Activated CD4-positive, alpha-beta T cell treated with anti-CD3 and anti-CD28 coated beads, Interleukin-10, Interleukin-2, amounts not matched to agents 100 ng/mL and 50 ng/mL, durations not matched to agents 16 hours and 8 hours (primary cell): ENCODE measurements at places on chromosomes 12 and 14.
A peak's percentile ranks its signal among the peaks of the same experiment; 100 is the strongest.

GRCh38 chr12:23337213-23337612 is 612.3 kb downstream of the SOX5 start:
- DNase-seq: no peak

- no peak for DNase-seq
Measured at GRCh38 chr14:62800577-62800976, 244.7 kb downstream of the KCNH5 start.

- no peak for DNase-seq
Measured at GRCh38 chr12:90029317-90029716, 320.7 kb upstream of the ATP2B1 start.

GRCh38 chr12:31507966-31508365 is 83.0 kb downstream of the DENND5B start:
- no peak for DNase-seq

DNA sequence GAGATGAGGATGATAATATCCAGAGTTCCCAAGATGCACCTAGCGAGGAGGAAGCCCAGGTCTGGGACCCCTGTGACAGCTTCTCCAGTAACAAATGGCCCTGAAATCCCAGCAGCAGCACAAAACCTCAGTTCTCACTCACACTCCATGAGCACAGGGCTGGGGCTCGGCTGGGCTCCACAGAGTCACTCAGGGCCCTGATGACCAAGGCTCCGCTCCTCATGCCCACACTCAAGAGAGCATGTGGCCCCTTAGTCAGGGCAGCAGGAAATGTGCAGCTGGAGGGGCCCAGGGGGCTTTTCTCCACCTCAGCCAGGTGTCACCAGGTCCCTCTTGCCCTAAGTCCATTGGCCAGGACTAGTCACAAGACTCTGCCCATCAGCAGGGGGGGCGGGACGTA is 242.7 kb upstream of the SFSWAP start:
- DNase-seq: no peak

GRCh38 chr12:124809878-124810277 is 53.8 kb downstream of the SCARB1 start:
- DNase-seq: no peak

DNA sequence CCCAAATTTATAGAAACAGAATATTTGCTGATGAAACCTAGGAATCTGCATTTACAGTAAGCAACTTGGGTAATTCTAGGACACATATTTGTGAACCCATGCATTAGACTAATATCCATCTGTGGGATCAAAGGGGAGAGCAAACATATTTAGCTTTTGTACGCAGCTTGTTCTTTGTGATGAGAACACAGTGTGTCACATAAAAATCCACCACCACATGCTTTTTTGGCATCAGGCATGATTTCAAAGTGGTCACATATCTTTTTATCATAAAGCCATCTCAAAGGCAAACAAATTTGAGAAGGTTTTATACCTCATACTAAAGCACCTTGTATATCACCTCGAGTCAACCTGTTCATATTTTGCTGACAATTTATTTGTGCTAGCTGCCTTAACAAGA is 15.7 kb downstream of the DNAL1 start:
- no peak for DNase-seq

GRCh38 chr12:4978737-4979136 is 64.9 kb upstream of the KCNA5 start:
- DNase-seq: no peak

GRCh38 chr12:83185241-83185640 is 498.5 kb downstream of the TMTC2 start:
- no peak for DNase-seq

GRCh38 chr12:108378926-108379325 is 39.8 kb upstream of the CMKLR1 start:
- DNase-seq: no peak

DNA sequence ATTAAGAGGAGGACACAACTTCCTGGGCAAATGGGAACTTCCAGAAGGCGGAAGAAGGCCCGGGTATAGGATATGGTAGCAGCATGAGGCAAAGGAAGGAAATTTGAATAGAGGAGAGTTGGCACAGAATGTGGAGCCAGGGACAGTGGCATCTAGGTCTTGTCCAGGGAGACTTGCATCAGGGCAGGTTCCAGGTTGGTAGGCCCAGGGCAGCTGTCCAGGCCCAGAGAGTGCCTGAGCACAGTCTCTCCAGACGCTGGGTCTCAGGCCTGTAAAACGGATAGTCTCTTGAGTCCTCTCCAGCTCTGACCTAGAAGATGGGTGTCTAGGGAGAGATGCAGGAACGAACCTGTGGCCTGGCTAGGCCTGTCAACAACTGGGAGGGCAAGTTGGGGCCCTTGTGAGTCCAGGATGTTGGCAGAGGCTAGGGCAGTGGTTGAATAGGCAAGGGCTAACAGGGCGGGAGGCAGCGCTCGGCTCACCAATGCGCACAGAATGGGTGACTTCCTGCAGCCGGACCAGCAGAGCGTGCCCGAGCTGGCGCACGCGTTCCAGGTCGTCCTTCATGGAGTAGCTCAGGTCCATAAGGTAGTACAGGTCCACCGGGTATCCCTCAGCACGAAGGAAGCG is 9.9 kb downstream of the ITGB7 start:
- no peak for DNase-seq

DNA sequence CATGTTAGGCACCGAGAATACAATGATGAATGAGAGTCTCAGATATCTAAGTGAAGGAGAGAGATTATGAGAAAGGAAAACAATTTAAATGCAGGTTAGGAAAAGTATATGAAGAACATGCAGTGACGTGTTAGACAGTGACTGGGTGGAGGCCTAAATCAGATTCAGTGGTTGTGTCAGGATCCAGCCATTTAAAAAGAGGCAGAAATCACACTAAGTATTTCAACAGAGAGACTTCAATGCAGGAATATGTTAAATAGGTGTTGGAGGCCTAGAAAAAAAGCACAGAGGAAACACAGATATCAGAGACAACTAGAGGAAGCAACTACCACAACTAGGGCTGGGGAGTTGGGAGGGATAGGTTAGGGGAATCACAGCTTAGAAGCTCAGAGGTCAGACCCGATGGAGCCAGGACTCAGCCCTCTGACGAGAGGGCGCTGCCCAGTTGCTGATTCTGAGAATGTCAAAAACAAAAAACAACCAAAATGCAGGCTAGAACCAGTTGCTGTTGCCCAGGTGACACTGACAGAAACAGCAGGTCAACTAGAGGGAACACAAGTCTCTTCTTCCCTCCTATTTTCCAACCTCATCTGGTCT is 3.0 kb upstream of the GARIN2 start:
- DNase-seq: peak; percentile 6

GRCh38 chr12:460261-461230 is 807 bp downstream of the B4GALNT3 start:
- peak; percentile 34 for DNase-seq

DNA sequence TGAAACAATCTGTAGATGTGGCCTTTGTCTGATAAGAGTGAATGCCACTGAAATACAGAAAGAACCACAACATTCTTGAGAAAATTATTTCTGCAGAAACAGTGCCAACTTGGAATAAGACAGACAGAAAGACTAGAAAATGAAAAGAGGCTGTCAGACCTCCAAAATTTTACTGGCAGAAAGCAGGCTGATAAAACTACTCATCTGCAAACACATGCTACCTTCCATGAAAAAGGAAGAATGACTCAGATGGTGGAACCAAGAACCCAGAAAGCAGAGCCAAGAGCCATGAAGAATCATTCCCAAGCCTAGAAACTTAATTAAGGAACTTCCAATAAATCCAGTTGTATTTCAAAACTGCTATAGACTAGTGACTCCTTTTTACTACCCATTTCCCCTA is 31.9 kb upstream of the OSBPL8 start:
- DNase-seq: no peak

DNA sequence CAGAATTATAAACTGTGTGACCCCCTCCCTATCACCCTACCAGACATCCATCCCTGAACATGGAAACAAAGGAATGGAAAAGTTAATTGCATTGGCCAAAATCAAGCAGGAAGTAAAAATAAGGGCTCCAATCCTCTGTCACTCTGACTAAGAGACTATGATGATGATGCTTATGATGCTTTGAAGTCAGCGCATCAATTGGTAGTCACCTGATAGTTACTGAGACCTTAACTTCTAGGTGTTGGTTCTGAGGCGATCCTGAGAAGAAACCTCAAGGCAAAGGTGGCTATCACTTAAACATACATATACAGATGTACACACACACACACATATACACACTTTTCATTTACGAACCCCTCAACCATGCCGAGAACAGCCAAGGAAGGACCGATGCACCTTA is 6.6 kb downstream of the ITPR2 start:
- DNase-seq: no peak

DNA sequence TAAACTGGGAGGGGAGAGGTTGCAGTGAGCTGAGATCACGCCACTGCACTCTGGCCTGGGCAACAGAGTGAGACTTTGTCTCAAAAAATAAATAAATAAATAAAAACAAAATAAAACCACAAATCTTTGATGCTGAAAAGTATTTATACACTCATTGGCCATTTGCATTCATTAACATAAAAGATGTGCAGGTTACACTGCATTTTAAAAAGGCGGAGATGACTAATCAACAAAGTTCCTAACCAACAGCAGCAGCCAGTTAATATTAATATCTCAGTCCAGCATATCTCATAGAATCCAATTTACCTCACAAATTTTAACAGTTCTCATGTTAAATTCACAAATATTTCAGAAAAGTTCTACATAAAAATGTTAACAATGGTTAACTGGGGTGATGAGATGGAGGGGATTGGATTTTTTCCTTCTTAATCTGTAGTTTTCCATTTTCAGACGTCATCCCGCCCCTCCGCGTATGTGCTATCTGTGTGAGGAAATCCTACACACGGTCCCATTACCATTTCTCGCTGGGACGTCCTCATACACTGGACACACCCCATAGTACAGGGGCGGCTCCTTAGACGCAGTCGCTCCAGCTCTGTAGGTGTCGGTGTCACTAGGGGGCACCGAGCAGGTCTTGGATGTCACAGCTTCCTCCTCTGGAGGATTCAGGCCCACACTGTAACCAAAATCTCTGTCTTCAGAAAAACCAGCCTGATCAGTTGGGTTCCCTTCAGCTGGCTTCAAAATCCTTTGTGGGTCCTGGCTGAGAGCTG is 7.3 kb downstream of the ANKLE2 start:
- no peak for DNase-seq

DNA sequence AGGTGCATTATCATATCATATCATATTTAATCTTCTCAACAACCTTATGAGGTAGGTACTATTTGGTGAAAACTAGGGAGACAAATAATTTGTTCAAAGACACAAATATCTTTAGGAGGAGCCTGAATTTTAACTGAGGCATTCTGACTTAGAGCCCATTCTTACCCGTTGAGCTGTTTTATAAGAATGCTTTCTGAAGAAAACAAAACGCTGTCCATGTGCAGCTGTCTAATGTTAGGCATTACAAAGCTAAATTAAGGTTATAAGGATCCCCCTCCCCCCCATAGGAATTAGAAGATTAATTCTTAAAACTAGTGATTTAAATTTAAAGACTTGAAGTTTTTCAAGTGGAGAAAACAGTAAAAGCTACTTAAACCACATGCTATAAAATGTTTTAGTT is 6.4 kb downstream of the KTN1 start:
- DNase-seq: no peak

GRCh38 chr14:76462330-76462729 is 86.4 kb downstream of the ESRRB start:
- no peak for DNase-seq

DNA sequence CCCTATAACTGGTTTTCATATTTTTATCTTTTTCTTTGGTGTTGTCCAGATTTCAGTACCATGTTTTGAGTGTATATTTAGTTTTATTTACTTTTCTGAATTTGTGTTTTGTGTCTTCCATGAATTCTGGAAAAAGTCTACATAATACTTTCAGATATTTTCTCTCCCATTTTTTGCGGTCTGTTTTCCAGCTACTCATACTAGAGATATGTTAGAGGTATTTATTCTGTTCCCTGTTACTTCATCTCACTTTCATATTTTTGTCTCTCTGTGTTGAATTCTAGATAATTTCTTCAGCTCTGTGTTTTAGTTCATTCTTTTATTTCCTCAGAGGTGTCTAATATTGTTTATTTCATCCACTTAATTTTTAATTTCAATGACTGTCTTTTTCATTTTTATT is 74.2 kb downstream of the IFT81 start:
- no peak for DNase-seq

- DNase-seq: no peak
Measured at GRCh38 chr12:53082637-53083175, 3.5 kb upstream of the SPRYD3 start.

DNA sequence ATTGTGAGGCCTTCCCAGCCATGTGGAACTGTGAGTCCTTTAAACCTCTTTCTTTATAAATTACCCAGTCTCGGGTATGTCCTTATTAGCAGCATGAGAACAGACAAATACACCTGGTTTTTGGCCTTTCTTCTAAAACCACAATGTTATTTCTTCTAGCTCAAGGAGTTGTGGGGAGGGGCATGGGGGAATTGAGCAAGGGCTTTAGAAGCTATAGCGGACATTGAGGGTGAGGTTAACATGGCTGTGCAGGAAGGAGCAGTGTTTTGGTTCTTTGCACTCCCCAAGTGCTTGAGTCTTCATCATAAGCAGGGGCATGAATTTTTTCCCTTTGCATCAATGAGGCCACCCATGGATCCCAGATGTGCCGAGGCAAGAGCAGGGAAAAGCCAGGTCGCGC is 86.8 kb downstream of the SPRING1 start:
- DNase-seq: no peak

GRCh38 chr14:50823051-50823761 is 7.8 kb downstream of the NIN start:
- no peak for DNase-seq

DNA sequence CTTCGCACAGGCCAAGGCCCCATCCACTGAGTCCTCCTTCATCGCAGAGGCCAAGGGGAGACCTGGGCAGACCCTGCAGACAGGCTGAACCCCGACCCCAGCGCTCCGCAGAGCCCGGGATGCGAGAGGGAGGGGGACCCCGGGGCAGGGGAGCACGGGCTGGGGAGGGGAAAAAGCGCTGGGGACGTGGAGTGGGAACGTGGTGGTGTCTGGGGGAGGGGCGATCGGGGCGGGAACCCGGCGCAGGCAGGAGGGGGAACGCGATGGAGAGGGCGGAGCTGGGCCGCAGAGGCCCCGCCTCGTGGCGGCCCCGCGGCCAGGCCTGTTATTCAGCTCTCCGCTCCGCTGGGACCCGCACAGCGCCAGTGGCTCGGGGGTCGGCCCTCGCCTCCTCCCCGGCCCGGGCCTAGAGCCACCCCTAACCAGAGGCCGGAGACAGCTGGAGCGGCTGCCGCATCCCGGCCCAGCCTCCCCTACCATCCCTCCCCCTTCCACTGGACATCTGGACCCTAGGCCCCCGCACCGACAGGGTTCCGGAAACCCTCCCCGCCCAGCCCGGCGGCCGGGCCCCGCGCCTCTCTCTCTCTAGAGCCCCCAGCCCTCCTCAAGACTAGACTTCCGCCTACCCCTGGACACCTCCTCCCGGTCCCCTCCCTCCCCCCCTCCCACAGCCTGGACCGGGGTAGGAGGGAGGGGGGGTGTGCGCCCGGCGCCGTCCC is at the start of gene ARHGEF25:
Gene ARHGEF25 (plus strand): TSS at position 328 of the 719 bp plus-strand sequence. CDS start 460 bp downstream, outside the sequence.
- peak; percentile 31 for DNase-seq

- DNase-seq: no peak
Measured at GRCh38 chr12:44960423-44960822, 84.3 kb upstream of the NELL2 start.
